Amniotic stem cell (primary cell): ENCODE measurements at places on chromosomes 1 and 21.

GRCh38 chr1:50666849-50667248 is 243.6 kb upstream of the DMRTA2 start:
- no peak for DNase-seq

- DNase-seq = no peak
Measured at GRCh38 chr1:84121360-84121759, 22.7 kb upstream of the PRKACB start.

GRCh38 chr1:212500983-212501382 is 68.3 kb downstream of the NENF start:
- DNase-seq = no peak

DNA sequence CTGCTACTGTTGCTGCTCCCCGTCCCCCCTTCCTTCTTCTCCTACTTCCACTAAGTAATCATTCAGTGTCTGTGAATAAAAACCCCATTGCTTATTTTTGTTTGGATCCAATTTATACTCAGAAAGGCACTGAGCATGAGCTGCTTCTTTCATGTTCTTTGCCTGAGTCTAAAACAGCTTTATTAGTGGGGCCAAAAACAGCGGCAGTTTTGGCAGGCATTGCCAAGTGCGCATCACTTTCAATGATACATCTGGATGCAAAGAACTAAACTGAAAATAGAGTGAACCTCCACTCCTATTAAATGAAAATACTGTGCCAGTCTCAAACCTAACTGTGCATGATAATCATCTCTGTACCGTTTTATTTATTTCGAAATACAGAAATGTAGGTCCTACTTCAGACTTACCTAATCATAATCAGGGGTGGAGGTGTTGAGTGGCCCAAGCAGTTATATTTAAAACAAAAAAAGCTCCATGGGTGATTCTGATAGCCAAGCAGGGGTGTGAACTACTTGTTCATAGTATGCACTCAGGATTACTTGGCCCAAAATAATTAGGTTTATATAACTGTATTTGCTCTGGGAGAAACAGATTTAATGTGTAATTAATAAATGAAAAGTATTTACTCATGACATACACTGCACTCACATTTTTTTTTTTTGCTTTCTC is 48.4 kb downstream of the NEK7 start:
- DNase-seq = no peak

DNA sequence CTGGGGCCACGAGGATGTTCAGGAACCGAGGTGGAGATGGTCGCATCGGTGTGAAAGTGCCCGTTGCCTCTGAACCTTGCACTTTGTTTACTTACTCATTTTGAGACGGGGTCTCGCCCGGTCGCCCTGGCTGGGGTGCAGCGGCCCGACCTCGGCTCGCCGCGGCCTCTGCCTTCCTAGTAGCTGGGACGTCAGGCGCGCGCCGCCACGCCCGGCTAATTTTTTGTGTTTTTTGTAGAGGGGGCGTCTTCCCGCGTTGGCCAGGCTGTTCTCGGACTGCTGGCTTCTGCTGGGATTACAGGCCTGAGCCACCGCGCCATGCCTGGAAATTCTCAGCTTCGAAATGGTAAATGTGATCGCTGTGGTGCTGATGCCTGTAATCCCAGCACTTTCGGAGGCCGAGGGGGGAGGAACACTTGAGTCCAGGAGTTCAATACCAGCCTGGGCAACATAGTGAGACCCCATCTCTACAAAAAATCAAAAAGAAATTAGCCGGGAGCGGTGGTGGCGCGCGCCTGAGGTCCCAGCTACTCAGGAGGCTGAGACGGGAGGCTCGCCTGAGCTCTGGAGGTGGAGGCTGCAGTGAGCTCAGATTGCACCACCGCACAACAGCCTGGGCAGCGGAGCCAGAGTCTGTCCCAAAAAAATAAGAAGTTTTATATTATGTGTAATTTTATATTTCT is 684 bp upstream of the MRPL20 start:
- DNase-seq = no peak

- DNase-seq = no peak
Measured at GRCh38 chr1:31663622-31664452, 19.2 kb upstream of the PEF1 start.

DNA sequence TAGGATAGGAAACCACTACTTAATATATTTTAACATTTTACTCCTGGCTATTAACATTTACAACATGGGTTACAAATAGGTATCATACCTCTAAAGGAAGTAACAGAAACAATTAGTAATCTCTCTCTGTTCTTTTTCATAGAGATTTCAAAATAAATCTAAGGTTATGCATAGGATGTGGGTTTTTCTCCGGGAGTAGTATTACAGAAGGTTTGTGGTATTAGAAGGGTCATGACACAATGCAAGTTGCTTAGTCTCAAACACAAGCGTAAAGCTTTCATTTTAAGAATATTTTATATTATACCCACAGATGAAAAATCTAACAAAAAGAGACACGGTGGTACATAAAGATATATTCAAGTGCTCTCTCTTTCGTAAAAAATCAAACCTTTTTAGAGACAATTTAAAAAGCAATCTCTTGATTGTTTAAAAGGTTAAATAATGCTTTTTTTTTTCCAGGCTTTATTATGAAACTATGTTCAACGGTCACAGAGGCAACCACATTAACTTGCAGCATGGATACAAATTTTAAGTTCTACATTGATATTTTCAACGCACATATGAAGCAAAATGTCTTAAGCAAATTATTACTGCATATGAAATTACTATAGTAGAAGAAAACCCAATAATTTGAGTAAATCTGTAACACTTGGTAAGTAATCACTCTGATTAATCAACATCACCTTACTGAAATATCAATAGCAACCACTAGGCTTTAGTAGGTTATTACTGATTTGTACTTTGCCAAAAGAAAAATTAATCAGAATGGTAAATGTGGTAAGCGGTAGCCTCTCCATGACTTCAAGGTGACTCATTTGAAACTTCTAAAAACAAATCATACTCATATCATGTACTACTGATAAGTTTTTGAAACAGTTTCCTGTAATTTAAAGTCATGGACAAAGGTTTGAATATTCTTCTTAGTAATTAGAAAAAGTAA is 97.4 kb upstream of the GFI1 start:
- DNase-seq = no peak

DNA sequence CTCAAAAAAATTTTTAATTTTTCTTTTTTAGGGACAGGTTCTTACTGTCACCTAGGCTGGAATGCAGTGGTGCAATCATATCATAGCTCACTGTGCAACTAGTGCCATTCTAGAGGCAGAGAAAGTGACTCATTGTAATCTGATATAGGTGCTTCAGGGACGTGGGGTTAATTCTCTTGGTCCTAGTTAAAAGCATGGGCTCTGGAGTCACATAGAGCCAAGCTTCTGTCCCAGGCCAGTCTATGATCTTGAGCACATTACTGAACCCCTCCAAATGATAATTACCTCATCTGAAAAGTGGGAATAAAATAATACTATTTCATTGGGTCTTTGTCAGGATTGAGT is 1.1 kb upstream of the ADIPOR1 start:
- DNase-seq = peak; percentile 34
